NCI-H1092 (cell line): ENCODE measurements at places on chromosomes 2 and 18.

DNA sequence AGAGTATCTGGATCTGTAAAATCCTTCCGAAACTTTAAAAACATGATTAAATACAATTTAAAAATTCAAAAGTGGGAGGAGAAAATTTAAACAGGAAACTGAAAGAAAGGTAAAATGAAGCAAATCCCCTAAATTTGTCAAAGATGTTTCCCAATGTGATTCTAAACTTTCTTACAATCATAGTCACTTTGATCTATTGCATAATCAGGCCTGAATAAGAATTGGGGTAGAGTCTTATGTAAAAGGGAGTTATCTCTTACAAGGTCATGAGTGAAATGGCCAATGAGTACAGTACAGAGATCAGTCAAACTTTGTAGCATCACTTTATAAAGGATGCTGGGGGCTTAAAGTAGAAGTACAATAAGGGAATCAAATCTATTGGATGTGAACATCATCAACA is 1657.7 kb upstream of the CELF4 start:
- no peak for DNase-seq

GRCh38 chr2:53474914-53475313 is 292.7 kb upstream of the CHAC2 start:
- DNase-seq = no peak

DNA sequence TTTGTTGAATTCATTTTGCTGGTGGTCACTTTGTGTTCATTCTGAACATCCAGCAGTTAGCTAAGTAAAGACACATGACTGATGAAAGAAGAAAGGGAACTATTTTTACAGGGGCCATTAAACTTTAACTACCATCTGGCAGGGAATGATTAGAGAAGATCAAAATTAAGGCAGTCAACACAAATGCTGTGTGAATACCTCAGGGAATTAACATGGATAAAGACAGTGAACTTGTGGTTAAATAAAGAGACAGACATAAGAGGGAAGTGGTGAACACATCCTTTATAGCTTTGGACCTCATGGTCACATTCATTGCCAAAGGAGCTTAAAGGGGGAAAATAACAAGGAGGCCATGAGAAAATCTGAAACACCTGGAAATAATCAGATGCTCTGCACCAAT is 52.6 kb upstream of the ATP5MC3 start:
- DNase-seq = no peak

DNA sequence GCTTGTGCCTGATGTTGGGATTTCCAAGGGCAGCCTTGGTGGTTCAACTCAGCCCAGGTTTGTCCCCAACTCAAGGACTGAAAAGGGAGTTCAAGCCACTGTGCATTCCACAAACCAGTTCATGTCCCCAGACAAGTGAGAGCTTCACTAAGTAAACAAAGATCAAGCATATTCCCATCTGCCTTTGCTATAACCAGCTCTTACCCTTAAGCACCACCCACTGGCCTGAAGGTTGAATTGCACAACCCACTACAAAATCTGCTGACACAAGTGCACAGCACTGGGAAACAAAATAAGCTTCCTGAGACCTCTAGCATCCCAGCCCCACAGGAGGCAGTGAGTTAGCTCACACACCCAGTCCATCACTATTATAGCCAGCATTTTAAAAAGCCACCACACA is 516.7 kb downstream of the NR4A2 start:
- DNase-seq = no peak

- DNase-seq = no peak
Observed at GRCh38 chr2:27054721-27055120, 3.3 kb downstream of the AGBL5 start.
